Hematopoietic multipotent progenitor cell treated with erythropoietin and hydrocortisone succinate and interleukin-3 and kit ligand, for 15 days (in vitro differentiated cells): ENCODE measurements at places on chromosomes 7 and 10.

- DNase-seq = no peak
Observed at GRCh38 chr10:89363729-89364442, 14.0 kb upstream of the IFIT1B start.

- no peak for DNase-seq
Observed at GRCh38 chr10:102581401-102581800, 62.9 kb upstream of the TRIM8 start.

GRCh38 chr7:113928112-113928511, 9.3 kb upstream of the PPP1R3A start:
- DNase-seq = no peak

DNA sequence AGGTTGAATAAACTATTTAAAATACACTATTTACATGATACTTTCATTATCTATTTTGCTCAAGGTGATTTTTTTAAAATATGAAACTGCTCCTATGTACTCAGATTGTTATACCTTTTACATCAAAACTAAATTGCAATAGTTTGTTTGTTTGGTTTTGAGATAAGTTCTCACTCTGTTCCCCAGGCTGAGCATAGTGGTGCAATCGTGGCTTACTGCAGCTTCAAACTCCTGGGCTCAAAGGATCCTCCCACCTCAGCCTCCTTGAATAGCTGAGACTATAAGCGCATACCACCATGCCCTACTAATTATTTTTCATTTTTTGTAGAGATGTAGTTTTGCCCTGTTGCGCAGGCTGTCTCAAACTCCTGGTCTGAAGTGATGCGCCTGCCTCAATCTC, 12.7 kb downstream of the TAS2R60 start:
- no peak for DNase-seq

GRCh38 chr10:108691126-108691525, 1232.2 kb downstream of the XPNPEP1 start:
- no peak for DNase-seq

DNA sequence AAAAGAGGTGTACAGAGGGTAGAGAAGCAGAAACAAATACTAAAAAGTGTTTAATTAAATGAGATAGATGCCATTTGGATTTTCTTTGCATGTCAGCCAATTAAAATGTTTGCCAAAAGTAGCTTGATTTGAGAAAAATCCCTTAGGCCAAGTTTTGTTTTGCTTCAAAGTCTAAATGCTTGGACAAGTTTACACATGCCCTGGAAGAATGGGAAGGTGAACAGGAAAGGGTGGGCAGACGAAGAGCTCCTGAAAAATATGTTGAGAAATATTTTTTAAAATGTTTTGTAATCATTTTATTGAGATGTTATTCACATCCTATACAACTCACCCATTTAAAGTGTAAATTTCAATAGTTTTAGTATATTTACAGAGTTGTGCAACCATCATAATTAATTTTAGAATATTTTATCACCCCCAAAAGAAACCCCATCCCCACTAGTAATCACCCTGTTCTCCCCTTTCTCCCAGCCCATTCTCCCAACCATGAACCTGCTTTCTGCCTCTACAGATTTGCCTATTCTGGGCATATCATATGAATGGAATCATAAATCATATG, 98.5 kb upstream of the ANK3 start:
- DNase-seq = no peak

- no peak for DNase-seq
Observed at GRCh38 chr10:55500931-55501559, 700.0 kb upstream of the PCDH15 start.

GRCh38 chr10:5040010-5040673, 36.5 kb upstream of the AKR1C2 start:
- no peak for DNase-seq

GRCh38 chr7:22445853-22446252, 54.1 kb downstream of the STEAP1B start:
- DNase-seq = no peak

GRCh38 chr10:70118196-70118595, 14.4 kb downstream of the AIFM2 start:
- no peak for DNase-seq

DNA sequence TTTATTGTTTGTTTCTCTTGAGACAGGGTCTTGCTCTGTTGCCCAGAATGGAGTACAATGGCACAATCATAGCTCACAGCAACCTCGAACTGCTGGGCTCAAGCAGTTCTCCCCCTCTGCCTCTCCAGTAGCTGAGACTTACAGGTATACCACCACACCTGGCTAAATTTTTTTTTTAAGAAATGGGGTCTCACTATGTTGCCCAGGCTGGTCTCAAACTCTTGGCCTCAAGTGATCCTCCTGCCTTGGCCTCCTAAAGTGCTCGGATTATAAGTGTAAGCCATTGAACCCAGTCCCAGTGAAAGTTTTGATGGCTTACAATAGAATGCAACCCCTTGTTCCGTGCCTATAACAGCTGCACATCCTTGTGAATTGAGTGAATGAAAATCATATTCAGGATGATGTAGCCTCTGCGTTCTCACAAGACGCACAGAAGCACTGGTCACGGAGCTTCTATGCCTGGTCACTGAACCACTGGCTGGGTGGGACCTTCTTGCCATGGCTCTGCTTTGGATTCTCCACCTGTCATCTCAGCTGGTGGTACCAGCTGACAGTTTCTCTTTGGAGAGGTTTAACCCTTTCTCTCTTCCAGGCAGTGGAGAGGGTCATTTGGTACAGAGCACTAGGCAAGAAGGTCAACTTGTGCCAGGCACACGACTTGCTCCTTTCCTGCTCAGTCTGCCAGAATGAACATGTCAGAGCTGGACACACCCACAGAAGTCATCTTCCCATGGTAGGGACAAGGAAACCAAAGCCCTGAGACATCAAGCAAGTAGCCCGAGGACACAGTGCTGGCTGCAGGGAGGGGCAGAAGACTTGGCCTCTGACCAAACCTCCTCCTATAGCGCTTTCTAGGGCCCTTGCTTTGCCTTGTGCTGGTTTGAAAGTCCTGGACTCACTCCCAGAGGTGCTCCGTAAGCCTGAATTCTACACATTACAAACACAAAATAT, 89.6 kb downstream of the ATXN7L1 start:
- no peak for DNase-seq

DNA sequence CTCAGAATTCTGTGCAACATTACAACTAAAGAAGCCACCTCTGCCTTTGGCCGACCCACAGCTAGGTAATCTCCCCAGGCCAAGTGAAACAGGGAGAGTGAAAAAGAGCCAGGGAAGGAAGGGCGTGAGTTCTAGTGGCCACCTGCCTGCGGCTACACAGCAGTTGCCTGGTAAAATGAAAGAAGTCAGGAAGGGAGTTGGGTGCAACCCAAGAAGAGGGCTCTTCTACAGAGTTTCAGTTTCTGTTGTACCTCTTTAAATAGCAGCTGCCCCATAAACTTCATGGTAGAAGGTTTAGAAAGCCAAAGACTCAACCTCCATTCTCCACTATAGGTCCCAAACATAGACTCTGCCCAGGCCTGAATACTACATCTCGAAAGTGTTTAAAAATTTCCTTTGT, 76.2 kb upstream of the TMEM168 start:
- no peak for DNase-seq

GRCh38 chr7:95493844-95494243, 8.1 kb downstream of the ASB4 start:
- DNase-seq = no peak

DNA sequence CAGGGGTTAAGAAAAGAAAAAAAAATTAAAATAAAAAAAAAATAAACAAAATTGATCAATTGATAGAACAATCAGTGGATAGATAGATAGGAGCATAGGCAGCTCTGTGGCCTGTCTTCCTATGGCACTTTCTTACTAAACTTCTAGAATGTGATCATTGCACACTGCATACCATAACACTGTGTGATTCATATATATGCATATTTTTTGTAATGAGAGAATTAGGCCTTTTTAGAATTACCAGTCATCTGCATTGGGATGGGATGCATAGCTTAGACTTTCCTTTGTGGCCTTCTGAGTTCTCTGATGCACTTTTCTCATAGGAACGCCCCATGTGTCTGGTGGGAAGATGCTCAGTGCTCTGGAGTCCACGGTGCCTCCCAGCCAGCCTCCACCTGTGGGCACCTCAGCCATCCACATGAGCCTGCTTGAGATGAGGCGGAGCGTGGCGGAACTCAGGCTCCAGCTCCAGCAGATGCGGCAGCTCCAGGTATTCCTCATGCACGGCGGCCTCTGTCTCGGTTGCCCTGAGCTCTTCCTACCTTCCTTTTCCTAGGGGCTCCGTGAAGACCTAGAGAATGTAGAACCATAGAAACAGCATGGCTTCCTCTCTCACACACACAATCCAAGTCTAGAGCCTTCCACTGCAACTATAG, 222.5 kb downstream of the ARHGAP21 start:
- DNase-seq = no peak

- peak; percentile 81 for DNase-seq
Observed at GRCh38 chr10:71748671-71749191, 24.6 kb downstream of the VSIR start.

GRCh38 chr7:36854652-36855051, 130.4 kb upstream of the AOAH start:
- DNase-seq = no peak

GRCh38 chr10:7449063-7449695, 38.3 kb upstream of the SFMBT2 start:
- DNase-seq = no peak

DNA sequence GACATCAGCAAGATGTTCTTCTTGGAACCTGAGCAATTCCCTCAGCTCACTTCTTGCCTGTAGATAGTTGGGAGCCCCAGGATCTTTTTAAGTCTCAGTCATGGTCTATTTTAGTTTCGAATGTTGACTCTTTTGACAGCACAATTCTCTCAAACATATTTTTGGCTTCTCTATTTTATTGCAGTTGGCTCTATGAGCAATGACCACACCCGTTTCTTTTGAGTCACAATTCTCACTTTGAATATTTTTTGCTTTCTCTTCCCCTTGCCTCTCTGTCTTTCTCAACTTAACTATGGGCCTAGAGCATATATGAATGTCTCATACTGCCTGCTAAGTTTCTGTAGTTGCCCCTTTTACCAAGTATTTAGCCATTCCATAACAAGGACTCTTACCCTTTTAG, 222.8 kb downstream of the PTN start:
- DNase-seq = no peak

DNA sequence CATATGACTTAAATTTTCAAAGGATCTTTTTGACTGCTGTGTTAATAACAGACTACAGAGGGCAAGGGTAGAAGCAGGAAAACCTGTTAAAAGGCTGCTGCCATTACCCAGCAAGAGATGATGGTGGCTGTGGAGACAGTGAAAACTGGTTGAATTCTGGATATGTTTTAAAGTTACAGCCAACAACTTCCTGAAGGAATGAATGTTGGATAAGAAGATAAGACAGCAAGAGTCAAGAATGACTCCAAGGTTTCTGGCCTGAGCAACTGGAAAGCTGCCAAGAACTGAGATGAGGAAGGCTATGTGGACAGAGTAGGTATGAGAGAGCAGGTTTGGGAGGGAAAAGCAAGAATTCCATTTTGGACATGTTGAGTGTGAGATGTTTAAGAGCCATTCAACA, 19.1 kb downstream of the CNOT4 start:
- DNase-seq = peak; percentile 40
